ENCODE measurements at places on chromosomes 6 and 20.
A peak's percentile ranks its signal among the peaks of the same experiment; 100 is the strongest.

- peak; percentile 26 for DNase-seq
Measured at GRCh38 chr20:24102290-24102689, 113.7 kb upstream of the GGTLC1 start.

GRCh38 chr6:50975216-50975615 is 156.5 kb downstream of the TFAP2B start:
- no peak for DNase-seq

GRCh38 chr6:44138717-44139350 is 11.5 kb downstream of the TMEM63B start:
- no peak for DNase-seq

DNA sequence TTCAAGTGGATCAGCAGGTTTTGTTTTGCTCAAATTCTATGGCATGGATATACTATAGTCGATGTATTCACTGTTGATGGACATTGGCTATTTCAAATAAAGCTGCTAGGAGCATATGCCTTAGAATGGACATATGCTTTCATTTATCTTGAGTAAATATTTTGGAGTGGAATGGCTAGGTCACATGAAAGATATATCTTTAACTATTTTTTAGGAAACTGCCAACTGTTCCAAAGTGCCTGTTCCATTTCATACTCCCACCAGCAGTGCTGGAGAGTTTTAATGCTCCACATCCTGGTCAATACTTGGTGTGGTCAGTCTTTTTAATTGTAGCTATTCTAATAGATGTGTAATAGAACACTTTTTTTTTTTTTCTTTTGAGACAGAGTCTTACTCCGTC is 81.1 kb upstream of the PIM1 start:
- DNase-seq = no peak

DNA sequence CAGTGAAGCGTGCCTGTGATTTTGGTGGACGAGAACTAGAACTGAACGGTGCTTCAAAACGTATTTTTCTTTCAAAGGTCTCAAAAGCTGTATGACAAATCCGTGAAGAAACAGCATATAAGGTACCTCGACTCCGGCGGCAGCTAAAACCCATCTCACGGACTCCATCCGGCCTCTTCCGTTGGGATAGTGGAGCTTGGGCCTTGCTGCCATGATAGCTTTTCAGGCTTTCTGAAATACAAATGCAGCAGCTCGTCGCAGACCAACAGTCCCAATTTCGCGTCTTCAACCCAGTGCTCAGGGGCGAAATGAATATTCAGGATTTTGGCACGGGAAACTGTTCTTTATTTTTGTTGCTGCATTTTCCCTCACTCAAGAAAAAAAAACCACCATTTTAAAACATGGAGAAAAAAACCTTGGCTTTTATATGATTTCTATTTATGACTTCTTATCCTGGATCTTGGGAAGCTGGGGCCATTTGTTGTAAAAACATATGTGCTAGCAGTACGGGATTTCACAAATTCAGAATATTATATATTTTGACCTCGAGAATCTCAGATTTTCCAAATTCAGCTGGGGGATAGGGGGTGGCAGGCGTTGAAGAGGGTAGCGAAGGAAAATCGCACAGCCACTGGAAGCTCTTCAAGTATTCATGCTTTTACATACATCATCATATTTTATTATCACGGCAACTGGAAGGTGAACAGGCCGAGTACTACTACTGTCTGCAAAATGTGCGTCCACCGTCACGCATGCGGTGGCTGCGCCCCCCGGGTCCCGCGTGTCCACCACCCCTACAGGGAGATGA is 849 bp downstream of the GSTA4 start:
- no peak for DNase-seq

- no peak for DNase-seq
Measured at GRCh38 chr6:108364470-108364869, 69.6 kb downstream of the AFG1L start.

GRCh38 chr6:123201869-123202372 is 205.9 kb downstream of the CLVS2 start:
- DNase-seq = no peak
